ENCODE measurements at places on chromosomes 11 and 22.

GRCh38 chr11:26483108-26483507 lies 89.0 kb downstream of the MUC15 start:
- no peak for DNase-seq

GRCh38 chr11:69463995-69464960 lies 17.2 kb upstream of the LINC01488 start:
- DNase-seq, result no peak

GRCh38 chr11:119754199-119754598 lies 25.2 kb upstream of the NECTIN1 start:
- no peak for DNase-seq

- no peak for DNase-seq
Measured at GRCh38 chr11:95501761-95502266, 270.8 kb upstream of the SESN3 start.

- no peak for DNase-seq
Measured at GRCh38 chr22:45930324-45930723, 46.6 kb downstream of the WNT7B start.

- DNase-seq, result no peak
Measured at GRCh38 chr22:30370641-30371230, 13.9 kb downstream of the CCDC157 start.

DNA sequence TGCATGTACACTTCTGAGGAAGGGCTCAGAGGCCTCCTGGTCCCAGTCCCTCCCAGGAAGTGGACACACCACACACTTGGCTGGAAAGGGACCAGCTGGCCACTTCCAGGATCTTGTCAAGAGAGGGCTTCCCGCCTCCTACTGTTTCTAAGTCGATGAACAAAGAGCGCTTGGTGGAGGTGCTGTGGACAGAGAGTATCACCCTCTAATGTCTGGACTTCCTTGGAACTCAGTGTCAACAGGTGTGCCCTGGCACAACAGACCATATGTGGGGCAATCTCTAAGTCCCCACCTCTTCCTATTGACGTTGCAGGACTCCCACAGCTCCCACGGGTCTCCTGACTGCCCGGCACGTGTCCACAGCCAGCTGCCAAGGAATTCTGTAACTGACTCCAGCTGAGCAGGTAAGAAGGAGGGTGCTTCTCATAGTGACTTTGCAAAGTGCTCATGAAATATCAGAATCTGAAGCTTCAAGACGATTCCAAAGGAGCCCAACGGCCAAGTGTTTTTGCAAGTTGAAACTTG lies 16.1 kb downstream of the POU2AF1 start:
- DNase-seq, result no peak

DNA sequence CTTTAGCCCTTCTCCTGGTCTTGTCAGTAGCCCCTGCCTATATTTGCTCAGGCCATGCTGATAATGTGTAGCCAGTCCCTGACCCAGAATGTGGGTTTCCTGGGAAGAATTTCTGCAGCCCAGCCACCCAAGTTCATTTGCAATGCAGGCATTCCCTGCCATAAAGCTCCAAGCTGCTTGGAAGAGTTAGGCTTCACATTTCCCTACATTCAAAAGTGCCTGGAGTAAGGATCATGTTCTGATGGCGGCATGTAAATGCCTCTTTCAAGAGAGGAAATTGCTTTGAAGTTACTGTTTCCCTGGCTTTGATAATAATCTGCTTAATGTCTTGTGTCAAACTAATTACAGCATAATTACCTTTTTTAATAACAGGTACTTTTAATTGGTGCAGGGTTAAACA lies 266.1 kb downstream of the MIAT start:
- no peak for DNase-seq

DNA sequence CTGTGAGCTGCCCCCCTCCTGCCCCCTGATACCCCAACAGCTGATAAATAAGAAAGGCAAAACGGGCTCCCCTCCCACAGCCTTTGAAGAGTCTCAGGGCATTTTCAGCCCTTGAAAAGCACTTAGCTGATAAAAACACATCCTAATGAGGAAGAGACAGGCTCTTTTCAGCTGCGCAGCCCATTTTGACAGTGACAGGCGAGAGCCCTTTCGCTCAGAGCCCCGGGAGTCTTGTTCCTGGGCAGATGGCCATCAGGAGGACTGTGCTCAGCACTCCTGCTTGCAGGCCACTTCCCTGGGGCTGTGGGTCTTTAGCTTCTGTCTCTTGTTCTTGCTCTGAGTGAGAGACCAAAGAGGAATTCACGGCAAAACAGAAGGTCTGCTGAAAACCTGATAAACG lies 757.2 kb downstream of the BRD1 start:
- no peak for DNase-seq

DNA sequence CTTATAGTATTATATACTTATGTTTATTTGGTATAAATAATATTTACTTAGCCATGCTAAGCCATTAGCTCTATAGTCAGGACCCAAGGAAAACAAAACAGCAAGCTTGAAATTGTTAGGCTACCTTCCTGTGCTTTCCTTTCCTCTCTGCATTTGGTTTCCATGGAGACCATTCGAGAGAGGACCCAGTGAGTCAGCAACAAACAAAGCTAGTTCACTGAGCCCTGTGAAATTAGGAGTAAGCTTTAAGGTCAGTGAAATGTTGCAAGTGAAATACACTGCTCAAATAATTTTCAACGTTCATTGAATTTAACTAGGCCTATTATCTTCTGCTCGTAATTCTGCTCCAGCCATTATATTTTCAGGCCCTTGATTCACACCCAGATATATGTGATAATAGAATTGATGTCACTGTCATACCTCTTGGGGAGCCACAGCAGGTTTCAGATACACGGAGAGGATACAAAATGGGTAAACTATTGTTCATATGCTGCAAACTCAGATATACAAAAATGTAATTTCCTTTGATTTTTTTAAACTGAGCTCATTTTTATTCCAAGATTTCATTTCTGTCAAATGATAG lies 9.1 kb upstream of the OR10D3 start:
- DNase-seq, result no peak

GRCh38 chr22:25763239-25763777 lies 21.3 kb downstream of the MYO18B start:
- no peak for DNase-seq

GRCh38 chr22:27116312-27117086 lies 459.1 kb downstream of the MIAT start:
- no peak for DNase-seq

GRCh38 chr11:30045921-30046577 lies 29.2 kb upstream of the KCNA4 start:
- no peak for DNase-seq

GRCh38 chr11:13286279-13286821 lies 8.8 kb downstream of the BMAL1 start:
- no peak for DNase-seq

- DNase-seq, result no peak
Measured at GRCh38 chr22:36863281-36863680, 2.5 kb downstream of the NCF4 start.

DNA sequence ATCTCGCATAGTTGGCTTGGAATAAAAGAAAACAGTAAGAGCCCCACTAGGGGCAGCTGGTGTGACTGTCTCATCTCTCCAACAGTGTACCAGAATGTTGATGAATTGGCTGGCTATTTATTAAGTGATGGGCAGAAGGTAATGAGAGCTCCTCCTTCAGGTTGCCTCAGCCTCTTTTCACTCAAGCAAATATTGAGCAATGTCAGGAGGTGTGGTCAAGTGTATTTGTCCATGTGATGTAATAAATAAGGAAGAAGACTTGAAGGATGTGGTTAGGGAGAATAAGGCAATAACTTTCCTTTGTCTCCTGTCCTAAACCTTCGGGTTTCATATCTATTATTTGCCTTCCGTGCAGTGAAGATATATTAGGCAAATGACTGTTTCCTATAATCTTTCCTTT lies at the start of gene TCN1:
TCN1 (minus strand) TSS at position 91 of the 400 bp plus-strand sequence; CDS start at position 74, 17 bp downstream.
- no peak for DNase-seq

All from ovary (tissue), 10 donors.